ENCODE measurements at places on chromosomes 5 and 9.

- DNase-seq, result no peak
These were observed 10.3 kb upstream of the IL3 start for GRCh38 chr5:132050136-132050535.

DNA sequence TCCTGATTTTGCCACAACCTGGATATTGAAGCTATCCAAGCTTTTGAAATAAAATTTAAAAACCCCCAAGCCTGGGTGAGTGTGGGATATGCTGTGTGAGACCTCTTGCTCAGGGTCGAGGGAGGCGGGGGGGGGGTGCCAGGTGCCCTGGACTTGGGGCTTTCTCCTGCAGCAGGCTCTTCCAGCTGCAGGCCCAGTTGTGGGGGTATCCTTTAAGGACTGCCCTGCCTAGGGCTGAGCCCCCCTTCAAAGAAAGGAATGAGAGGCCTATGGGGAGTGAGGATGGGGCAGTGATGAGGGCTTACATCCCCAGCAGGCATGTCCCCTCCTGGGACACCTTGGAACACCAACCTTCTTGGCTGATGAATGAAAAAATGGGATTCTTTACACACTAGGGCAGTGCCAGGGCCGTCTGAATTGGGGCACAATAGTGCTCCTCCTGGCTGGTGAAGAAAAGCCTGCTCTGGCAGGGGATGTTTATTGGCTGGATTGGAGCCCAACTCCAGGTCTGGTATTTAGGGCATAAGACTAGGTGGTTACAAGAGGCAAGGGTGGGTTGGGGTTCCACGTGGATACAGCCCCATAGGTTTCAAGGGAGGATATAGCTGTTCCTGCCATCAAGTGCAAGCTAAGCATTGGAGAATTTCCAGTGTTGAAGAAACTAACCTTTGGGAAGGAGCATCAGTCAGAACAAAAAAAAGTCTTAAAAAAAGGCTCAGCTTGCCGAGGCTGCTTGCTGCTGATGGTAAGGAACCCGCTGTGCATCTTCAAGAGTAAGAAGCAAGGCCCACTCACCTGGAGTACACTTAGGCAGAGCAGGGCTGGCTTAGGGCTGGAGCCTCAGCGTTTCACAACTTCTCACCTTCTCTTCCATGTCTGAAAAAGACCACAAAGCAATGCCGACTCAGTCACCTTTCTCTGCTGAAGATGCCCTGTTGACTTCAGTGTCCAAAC is 7.0 kb downstream of the HNRNPAB start:
- DNase-seq, result no peak

GRCh38 chr9:130451509-130452388 is 7.0 kb downstream of the ASS1 start:
- no peak for DNase-seq

GRCh38 chr9:81661339-81661738 is 28.0 kb downstream of the TLE1 start:
- DNase-seq, result no peak

- DNase-seq, result no peak
These were observed 329.0 kb downstream of the ICE1 start for GRCh38 chr5:5751498-5751897.

- DNase-seq, result no peak
These were observed 212.4 kb downstream of the MAPKAP1 start for GRCh38 chr9:125494653-125494915.

- DNase-seq, result no peak
These were observed 88.0 kb downstream of the ADAMTS2 start for GRCh38 chr5:179257176-179257682.

GRCh38 chr5:160188141-160189015 is 40.9 kb upstream of the FABP6 start:
- DNase-seq, result no peak

GRCh38 chr5:67063055-67063454 is 133.5 kb downstream of the CD180 start:
- DNase-seq, result no peak

DNA sequence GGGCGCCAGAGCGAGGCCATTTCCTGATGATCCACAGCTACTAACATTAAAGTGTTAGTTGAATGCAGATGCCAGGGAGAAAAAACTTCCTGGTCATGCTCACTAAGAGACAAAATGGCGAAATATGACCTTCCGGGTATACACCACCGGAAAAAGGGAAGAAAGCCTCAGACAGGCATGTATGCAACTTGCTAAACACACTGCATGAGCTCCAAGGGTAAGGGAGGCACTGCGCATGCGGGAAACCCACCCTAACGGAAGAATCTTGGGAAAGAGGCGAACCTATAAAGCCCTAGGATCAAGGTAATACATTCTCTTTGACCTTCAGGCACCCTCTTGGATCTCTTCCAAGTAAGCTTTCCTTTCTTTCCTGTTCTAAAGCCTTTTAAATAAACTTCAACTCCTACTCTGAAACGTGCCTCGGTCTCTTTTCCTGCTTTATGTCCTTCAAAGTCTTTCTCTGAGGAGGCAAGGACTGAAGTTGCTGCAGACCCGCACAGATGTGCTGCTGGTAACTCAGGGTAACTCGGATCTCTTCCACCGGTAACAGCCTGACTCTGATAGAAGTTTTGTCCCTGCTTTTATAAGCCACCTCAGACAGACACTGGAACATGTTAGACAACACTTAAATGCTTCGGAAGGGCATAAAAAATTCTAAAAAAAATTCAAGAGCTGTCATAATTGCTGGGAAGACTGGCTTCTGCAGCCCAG is 64.9 kb downstream of the DTWD2 start:
- DNase-seq, result no peak

GRCh38 chr9:112194969-112195431 is 19.9 kb upstream of the SUSD1 start:
- DNase-seq, result no peak

GRCh38 chr5:147568710-147569406 is 59.0 kb upstream of the DPYSL3 start:
- no peak for DNase-seq

- DNase-seq, result no peak
These were observed 2.6 kb downstream of the NFIB start for GRCh38 chr9:14311171-14311949.

GRCh38 chr9:85511746-85512145 is 230.0 kb downstream of the AGTPBP1 start:
- no peak for DNase-seq

DNA sequence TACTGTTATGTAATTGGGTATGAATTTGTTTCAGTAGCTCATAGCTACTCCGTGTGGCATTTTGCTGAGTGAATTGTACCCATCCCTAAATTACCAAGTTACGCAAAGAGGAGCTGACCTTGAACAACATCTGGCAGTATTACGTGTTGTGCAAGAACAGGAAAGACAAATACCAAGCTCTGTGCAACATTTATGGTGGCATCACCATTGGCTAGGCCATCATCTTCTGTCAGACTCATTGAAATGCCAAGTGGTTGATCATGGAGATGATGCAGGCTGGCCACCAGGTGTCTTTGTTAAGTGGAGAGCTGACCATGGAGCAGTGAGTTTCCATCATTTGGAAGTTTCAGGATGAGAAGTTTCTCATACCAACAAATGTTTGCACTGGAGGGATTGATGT is 15.0 kb downstream of the ZSWIM6 start:
- DNase-seq, result no peak

- no peak for DNase-seq
These were observed 790.1 kb upstream of the ZNF608 start for GRCh38 chr5:125536582-125536981.

- no peak for DNase-seq
These were observed 135.0 kb downstream of the CNTLN start for GRCh38 chr9:17269799-17270198.

GRCh38 chr5:8491254-8491653 is 622.3 kb downstream of the MTRR start:
- no peak for DNase-seq

DNA sequence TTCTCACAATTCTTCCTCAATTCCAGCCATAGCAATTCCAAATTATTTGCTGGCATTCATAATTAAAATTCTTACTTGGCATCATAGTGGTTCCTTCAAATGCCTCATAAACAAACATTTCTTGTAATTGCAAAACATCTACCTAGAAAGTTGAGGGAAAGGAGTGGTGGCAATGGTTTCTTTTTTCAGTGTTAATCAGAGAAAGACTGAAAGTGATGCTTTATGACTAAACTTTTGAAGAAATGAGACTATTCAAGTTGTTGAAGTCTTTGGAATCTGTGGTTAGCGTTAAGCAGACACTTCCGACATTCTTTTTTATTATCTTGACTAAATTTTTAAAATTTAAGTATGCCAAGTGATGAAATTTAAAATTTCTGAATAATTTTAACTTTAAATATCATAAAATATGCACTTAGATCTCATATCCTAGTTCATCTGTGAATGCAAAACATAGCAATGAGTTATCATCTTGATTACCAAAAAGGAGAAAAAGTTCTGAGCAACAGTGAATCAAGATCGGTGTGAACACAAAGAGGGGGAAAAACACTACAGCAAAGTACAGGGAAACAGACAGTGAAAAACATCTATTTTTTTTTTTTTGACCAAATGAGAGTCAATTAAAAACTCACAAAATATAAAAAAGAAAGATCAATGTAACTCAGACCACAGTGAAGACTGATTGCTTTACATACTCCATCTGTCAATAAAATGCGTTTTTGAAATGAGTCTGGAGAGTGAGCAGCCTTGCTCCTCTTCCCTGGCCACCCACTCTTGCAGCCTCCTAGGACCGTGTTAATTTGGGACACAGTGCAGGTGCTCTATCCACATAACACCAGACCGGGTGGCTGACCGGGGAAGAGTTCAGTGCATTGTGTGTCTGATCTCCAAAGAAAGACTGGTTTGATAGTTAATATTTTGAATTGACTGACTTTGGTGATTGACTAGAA is 20.6 kb upstream of the IL7R start:
- no peak for DNase-seq

DNA sequence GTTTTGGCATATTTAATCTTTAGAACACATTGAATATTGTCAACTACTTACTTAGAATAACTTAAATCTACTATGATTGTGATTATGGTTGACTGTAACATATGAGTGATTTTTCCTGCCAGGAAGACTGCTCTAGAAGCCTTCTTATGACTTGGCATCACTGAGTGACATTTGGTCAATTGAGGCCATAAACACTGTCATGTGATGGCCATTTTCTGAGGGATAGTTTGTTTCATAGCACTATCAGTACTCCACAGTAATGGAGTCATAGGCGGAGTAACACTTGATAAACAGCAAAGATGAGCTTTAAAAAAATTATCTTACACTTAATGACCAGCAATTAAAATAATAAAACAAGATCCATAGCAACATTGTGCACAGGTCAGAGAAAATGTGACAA is 31.0 kb downstream of the C9orf40 start:
- no peak for DNase-seq

GRCh38 chr5:79617539-79617938 is 5.3 kb downstream of the TENT2 start:
- no peak for DNase-seq

- no peak for DNase-seq
These were observed 81.0 kb upstream of the ZBTB43 start for GRCh38 chr9:126723807-126724172.

DNA sequence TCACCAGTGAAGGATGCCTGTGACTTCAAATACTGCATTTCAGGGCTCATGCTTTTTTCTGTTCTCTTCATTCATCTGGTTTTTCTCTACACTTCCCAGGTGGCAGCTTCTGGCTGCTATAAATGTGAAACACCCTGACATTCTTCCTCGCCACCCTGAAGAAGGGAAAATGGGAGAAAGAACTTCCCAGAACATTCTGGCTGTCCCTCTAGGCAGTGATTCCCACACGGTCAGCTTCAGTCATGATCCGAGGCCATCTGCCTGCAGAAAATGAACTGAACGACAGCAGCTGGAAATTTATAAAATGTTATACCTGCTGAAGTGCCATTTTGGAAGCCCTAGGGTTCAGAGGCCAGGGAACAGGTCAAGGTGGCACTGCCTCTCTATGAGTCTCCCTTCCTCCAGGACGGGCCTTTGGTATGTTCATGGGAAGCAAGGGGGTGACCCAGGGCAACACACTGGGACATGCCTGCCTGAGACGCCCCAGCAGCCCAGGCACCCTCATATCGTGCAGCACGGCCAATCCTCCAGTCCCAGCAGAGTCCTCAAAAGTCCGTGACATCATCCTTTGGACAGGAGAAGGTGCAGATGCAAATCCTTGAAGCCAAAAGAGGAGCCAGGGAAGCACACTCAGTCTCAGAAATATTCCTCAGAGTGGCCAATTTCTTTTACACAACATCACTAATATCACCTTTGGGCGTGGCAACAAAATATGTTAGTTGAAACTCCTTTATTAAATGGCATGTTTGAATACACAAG is 107.1 kb downstream of the SEMA5A start:
- no peak for DNase-seq

DNA sequence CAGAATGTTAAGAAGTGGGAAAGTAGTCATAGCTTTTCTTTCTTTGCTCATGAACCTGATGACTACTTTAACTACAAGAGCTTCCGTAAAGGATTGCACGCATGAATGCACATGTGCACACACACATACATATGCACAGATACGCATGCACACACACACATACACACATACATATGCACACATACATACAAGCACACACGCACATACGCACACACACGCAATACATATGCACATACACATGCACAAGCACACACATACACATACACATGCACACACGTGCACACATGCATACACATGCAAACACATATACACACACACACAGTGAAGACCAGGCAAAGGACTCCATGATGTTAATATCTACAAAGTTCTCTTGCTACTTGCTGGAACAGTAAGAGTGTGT is 22.9 kb downstream of the LSM11 start:
- no peak for DNase-seq

- DNase-seq, result no peak
These were observed 244.7 kb downstream of the BNC2 start for GRCh38 chr9:16625811-16626210.

DNA sequence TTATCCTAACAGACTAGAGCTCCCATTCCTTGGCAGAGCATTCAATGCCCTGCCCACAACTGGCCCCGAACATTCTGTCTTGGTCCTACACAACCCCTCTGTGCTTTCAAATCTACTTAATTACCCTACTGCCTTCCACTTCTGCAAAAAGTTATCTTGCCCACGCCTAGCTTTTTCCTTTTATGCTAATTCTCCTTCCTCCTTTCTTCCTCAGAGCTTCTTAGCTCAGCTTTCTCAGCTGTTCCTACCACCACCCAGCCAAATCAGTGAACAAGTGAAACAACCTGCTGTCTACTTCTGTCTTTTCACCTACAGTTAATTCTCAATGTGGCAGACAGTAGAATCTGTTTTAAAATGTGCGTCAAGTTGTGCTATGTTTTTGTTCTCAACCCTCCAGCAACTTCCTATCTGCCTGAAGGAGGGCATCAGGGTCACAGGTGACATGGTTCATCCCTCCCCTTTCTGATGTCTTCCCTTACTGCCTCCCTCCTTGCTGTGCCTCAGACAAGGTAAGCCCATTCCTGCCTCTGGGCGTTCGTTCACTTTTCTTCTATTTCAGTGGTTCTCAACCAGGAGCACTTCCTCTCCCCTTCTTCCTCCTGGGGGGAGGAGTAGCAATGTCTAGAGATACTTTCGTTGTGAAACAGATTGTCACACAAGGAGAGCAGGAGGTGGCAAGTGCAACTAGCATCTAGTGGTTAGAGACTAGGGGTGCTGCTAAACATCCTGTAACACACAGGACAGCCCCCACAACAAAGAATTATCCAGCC is 1.3 kb upstream of the REEP5 start:
- no peak for DNase-seq

GRCh38 chr9:131728961-131729360 is 10.9 kb downstream of the RAPGEF1 start:
- no peak for DNase-seq
